ENCODE measurements at places on chromosomes 12 and 14. TPM values are rescaled to one million over a fixed set of nuclear protein-coding genes. Genes with fewer than 3 reads are reported as not detected.
A peak's percentile ranks its signal among the peaks of the same experiment; 100 is the strongest.

The HOXC11 gene
- 2.2 TPM for total RNA-seq

The MANSC4 gene
- not detected for total RNA-seq

The CAPZA3 gene
- not detected for total RNA-seq

DNA sequence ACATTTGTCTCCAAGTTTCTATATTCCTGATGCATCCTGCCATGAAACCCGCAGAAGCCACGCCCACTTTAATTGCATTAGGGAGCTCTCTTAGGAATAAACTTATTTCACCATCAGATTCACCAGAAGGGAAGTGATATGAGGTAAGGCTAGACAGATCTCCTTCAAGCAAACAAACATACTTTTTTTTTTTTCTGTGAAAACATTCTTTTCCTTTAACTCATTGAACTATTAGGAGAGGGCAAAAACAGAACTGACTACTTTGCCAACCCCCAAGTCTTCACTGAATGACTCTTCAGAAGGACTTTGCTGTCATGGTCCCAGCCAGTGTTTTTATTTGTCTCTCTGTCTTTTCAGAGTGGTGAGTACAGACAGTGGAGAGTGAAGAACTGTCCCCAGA, 48.4 kb downstream of the GTF2A1 start:
- no peak for DNase-seq

GRCh38 chr14:40870252-40870651, 736.4 kb upstream of the LRFN5 start:
- no peak for DNase-seq

DNA sequence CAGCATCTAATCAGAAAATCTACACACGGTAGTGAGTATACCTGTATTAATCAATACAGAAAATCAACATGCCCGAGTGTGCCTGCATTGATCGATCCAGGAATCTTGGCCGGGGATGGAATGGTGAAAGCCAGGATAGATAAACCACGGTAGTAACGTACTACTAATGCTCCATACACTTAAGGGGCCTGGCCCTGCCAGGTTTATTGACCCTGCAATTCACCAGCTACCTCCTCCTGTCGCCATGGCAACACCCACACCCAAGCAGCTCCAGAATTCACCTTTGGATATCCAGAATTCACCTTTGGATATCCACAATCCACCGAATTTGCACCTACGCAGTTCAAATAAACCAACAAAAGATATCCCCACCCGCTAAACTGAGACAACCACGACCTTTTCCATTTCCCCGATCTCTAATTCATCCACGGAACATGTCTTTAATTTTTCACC, 14.8 kb upstream of the CALM1 start:
- DNase-seq, result no peak

GRCh38 chr12:20272801-20273200, 95.5 kb upstream of the PDE3A start:
- peak; percentile 8 for DNase-seq

- no peak for DNase-seq
These were observed 468.7 kb upstream of the FLRT2 start for GRCh38 chr14:85061256-85061655.

DNA sequence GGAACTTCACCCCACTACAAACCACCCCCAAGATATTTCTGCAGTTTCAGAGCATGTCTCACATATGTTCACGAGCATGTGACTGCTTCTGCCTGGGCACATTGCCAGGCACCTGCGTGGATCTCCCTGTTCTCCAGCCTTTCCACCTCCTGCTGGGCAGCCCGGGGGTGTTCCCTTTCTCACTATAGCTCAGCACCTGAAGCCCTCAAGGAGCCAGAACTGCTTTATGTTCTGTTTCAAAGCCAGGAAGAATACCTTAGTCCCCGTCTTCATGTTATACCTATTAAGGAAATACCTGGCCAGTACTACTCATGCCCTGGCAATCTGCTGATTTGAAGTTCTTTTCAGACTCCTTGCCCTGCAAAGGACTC, 4.2 kb upstream of the FGF6 start:
- DNase-seq, result no peak

DNA sequence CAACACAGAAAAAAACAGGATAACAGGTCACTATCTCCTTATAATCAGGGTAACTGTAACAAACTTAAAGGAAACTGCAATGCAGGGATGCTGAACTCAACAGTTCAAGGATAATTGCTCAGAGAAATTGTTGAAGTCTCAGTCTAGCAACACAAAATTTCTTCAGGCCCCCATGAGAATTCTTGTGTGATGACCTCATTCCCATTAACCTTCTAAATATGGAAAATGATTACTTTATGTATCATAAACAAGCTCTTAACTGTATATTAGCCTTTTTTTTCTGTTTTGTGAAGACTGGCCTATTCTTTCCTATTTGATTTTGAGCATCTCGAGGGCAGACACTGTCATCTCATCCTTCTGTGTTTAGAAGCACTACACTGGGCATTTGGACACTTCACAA, 47.1 kb downstream of the IGF1 start:
- DNase-seq, result no peak

- no peak for DNase-seq
These were observed 65.8 kb downstream of the RIC8B start for GRCh38 chr12:106840243-106840642.

- no peak for DNase-seq
These were observed 72.5 kb upstream of the SLC38A2 start for GRCh38 chr12:46445093-46445492.

GRCh38 chr12:31015215-31015614, 58.4 kb upstream of the DDX11 start:
- DNase-seq, result no peak

DNA sequence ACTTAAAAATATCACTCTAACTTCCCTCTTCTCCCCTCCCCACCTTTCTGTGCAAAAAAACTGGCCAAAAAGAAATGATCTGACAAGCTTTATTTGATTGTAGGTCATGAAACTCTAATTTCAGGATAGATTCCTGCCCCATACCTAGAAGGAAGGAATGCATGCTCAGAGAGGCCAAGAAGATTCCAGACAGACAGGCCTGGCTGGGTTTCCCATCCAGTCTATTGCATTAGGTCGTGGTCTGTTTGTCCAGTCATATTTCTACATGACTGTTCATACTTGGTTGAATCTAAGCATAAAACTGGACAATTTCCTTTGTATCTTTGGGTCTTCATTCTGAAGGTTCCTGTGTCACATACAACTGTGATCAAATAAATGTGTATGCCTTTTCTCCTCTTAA, 20.0 kb upstream of the SLC15A5 start:
- no peak for DNase-seq

DNA sequence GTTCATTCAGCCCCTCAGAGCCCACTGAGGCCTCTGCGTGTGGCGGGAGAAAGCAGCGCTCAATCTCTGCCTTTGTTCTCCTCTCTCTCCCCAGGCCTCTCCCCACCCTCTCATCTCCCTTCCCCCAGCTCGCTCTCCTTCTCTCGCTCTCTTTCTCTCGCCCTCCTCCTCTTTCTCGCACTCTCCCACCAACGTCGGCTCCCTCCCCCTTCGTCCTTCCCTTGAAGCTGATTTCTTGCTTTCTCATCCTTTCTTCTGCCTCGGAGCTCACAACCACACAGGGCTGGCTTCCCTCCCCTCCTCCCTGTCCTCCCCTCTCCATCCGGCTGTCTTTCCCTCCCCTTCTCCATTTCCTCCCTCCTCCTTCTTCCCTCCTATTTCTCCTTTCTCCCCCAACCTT, 96.4 kb downstream of the LRRC74A start:
- no peak for DNase-seq

- no peak for DNase-seq
These were observed 181.0 kb upstream of the BMP4 start for GRCh38 chr14:54137614-54137961.

GRCh38 chr12:16573398-16574077, 32.4 kb downstream of the LMO3 start:
- no peak for DNase-seq

DNA sequence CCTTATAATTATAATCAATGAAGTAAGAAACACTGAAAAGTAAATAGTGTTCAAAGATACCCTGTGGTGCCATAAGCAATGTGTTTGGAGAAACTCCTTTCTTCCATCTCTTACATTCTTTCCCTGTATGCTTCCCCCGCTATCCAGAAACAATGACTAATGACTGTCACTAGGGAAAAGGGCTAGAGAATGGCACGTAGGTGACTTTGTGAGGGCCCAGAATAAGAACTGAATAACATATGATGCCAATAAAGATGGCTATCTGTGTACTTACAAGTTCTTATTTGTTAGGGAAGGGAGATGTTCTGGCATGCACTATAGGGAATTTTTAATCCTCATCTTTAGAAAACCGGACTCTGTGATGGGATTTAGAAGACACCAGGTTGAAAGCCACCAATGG, 4.7 kb upstream of the KRT7 start:
- no peak for DNase-seq

DNA sequence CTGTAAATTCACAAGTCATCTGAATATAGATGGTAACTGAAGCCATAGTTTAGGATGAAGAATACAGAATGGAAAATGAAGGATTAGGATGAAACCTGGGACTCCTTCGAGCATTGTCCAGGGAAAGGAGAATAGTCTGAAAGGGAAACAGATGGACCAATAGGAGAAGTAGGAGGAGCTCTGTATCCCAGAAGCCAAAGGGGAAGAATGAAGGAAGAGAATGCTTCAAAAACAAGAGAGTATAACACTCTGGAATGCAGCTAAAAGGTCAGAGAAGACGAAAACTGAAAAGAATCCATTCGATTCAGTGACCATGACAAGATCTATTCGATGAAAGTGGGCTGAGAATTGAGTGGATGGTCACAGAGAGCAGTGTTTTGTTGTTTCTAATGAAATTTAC, 1.0 kb downstream of the GMFB start:
- peak; percentile 41 for DNase-seq

GRCh38 chr12:58496411-58497190, 423.7 kb downstream of the LRIG3 start:
- DNase-seq, result no peak

- DNase-seq, result no peak
These were observed 176.1 kb downstream of the ADGRD1 start for GRCh38 chr12:131129839-131130238.

Data from myocyte (in vitro differentiated cells).